ENCODE measurements at places on chromosomes 2 and 18.

DNA sequence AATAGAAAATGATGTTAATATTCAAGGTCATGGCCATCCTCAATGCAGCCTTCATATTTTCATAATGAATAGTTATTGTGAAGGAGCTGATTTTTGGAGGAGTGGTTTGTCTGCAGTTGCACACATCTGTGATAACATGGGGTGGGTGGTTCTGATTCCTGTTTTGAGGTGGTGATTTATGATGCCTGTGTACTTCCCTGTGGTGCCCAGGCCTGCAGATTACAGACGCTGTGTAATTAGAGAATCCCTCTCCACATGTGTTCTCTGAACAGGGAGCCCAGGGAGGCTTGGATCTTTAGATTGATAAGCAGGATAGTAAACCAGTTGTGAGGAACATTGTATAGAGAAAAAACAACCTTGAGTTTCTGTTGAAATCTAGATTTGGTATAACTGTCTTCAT lies 117.5 kb downstream of the AGAP1 start:
- no peak for DNase-seq

DNA sequence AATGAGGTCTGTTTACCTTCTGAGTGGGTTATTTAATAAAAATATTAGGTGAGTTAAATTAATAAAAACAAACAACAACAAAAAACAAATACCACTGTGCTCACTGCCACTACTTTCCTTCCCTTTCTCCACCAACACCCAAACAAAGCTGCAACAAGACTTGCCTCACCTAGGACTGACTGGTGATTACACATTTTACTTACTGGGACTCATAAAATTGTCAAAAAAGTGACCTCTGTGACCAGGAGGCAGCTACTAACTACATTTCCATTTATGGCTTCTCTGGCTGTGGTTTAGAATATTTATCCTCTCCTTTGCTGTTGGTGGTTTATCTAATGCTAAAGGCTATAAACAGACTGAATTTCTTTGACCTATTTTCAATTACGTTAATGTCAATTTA lies 39.8 kb downstream of the EFEMP1 start:
- DNase-seq, result no peak

DNA sequence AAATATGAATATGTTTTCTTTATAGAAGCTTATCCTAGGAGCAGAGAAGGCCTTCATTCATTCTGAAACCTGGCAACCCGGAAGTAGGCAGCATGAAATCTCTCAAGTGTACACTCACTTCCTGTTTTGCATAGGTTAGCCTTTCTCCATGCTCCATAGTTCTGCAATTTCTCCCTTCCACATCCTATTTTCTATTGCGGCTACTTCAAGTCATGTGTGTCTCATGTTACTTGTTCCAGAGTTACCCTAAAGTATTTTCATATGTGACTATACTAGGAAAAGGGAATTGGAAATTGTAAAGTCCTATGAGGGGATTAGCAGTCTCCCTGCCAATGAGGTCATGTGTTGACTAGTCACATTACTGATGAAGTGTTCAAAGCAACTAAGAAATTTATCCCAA lies 320.6 kb downstream of the NCKAP5 start:
- DNase-seq, result no peak

- no peak for DNase-seq
These were observed 67.4 kb upstream of the GALNT5 start for GRCh38 chr2:157190151-157190550.

GRCh38 chr2:154368153-154368552 lies 330.3 kb upstream of the KCNJ3 start:
- DNase-seq, result no peak

DNA sequence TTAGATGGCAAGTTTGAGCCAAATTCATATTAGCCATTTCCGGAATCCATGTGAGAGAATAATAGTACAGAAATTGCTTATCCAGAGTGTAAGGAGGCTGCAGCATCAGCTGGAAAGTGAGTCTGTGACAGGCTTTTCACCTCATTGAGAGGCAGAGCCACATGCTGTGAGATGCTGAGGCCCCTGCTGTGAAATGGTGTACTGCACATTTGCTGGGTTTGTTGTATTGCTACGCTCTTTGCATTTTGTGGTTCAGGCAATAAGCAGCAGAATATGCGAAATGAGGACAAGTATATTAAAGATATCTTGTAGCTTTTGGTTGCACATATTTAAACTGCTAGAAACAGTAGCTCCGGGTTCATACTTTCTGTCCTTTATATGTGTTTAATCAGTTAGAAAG lies 37.0 kb downstream of the NABP1 start:
- no peak for DNase-seq

- DNase-seq, result no peak
These were observed 119.6 kb downstream of the FEZ2 start for GRCh38 chr2:36478332-36478738.

DNA sequence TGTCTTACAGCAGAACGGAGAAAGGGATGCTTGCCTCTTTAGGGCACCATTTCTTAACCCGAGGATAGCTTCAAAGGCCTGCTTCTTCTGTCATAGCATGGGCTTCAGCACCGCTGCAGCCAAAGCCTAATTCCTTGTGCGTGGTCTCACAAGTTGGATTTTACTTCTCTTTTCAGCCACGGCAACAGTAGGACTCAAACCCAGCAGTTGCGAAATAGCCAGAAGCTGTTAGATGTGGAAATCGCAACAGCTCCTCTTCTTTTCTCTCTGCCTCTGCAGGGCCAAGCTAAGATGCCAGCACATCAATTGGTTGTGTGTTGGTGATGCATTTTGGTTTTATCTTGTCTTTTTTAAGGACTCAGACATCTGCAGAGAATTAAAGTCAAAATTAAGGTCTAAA lies 3.1 kb downstream of the NRXN1 start:
- no peak for DNase-seq

DNA sequence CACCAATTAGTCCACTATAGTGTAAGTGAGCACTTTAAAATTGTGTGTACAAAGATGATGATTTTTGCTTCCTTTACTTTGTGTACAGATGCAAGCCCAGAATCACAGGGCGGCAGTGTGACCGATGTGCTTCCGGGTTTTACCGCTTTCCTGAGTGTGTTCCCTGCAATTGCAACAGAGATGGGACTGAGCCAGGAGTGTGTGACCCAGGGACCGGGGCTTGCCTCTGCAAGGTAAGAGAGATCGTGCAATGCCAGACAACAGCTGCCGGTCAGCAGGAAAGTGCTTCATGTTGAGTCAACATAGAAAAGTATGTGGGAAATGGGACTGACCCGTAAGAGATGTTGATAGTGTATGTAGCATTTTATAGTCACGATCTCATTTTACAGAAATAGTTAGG lies 156.8 kb upstream of the TTC39C start:
- no peak for DNase-seq

GRCh38 chr2:54350426-54350825 lies 94.4 kb upstream of the TSPYL6 start:
- DNase-seq, result no peak

GRCh38 chr2:62305421-62306176 lies 109.7 kb downstream of the B3GNT2 start:
- DNase-seq, result peak; percentile 25

- DNase-seq, result no peak
These were observed 23.3 kb upstream of the FOSL2 start for GRCh38 chr2:28369358-28369757.

GRCh38 chr2:144454466-144455287 lies 65.2 kb downstream of the ZEB2 start:
- DNase-seq, result no peak

- DNase-seq, result no peak
These were observed 256.2 kb upstream of the KLHL29 start for GRCh38 chr2:23128684-23129292.

DNA sequence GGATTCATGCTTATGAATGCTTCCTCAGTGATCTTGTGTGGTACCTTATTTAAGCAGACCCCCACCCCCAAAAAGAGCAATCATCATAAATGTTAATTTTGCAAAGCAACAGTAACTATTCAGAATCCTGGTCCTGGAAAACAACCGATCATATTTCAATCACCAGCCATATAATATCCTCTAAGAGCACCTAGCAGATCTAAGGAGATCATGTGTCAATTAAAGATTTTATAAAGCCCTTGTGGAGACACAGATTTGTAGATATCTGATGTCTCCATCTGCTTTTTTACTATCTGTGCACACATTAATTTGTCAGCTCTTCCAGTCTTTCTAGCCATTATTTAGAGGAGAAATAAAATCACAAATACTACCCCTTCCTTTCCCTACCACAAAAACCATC lies 423.7 kb downstream of the TGIF1 start:
- no peak for DNase-seq

DNA sequence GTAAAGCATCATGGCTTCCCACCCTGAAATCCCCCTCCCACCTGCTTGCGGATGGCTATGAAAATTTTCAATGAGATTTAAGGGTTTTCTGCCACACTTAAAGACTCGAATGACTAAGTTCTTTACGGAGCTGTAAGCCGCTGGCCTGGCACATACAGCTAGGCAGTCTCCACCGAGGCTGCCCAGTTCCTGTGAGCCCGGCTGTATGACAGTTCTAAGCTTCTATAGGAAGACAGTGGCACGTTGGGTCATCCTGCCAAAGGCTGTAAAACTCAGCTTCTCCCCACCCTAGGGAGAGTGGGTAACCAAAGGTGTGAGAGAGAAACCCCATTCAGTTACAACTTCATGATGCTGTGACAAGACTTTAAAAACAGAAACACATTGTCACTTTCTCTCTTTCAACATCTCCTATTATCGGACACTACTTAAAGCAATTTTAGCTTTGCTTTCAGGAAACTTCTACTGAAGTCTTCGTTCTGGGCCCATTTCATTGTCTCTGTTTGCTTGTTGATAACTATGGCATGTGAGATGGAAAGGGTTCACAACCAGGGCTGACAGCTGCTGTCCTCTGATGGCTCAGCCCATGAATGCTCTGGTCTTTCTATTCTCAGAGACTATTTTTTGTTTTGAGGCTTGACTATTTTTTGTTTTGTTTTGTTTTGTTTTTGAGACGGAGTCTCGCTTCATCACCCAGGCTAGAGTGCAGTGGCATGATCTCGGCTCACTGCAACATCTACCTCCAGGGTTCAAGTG lies 7.1 kb downstream of the CASP8 start:
- DNase-seq, result no peak

GRCh38 chr2:176079831-176080539 lies 3.8 kb downstream of the EVX2 start:
- no peak for DNase-seq

Data from activated CD8-positive, alpha-beta memory T cell treated with anti-CD3 and anti-CD28 coated beads for 1 hour (primary cell).